ENCODE measurements at places on chromosomes 6 and 20. TPM values are rescaled to one million over a fixed set of nuclear protein-coding genes. Genes with fewer than 3 reads are reported as not detected.

- H3K27ac ChIP-seq: peak overlapping the region; percentile 80
- no peak for DNase-seq
- H3K4me3 ChIP-seq: peak overlapping the region; percentile 28
- H3K36me3 ChIP-seq: no peaks in the 10 kb centered on the region
Measured at GRCh38 chr6:151071295-151071694, 168.5 kb upstream of the AKAP12 start.

GRCh38 chr20:53829724-53830521, 236.3 kb upstream of the ZNF217 start:
- H3K4me1 ChIP-seq: peaks cover 47% of the 10 kb centered on the region
- no peak overlapping the region for H3K27ac ChIP-seq
- no peak for DNase-seq
- no peak overlapping the region for H3K4me3 ChIP-seq
- no peaks in the 10 kb centered on the region for H3K27me3 ChIP-seq

DNA sequence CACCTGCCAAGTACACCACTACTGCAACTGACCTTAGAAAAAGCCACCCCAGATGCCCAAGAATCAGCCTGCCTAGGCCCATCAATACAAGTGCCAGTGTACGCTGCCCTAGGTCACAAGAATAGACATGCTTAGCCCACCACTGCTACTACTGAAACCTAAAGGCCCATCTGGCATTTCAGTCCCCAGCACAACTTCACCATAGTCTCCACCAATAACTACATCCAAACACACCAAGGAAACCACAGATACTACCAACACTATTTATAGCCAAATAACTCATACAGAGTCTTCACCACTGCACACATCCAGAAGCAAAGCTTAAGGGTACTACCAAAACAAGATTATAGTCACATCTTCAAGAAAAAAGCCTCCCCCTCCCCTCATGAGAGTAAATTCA, 28.2 kb downstream of the TREML4 start:
- H3K4me1 ChIP-seq: no peaks in the 10 kb centered on the region
- no peak overlapping the region for H3K27ac ChIP-seq
- no peak for DNase-seq
- no peaks in the 10 kb centered on the region for H3K36me3 ChIP-seq

NRN1 gene
- 9.8 TPM for polyA plus RNA-seq

KIAA1755 gene
- polyA plus RNA-seq: 3.3 TPM

Data from stomach (tissue), 19 donors.